ENCODE measurements at places on chromosomes 12 and 14. TPM values are rescaled to one million over a fixed set of nuclear protein-coding genes. Genes with fewer than 3 reads are reported as not detected.

GRCh38 chr12:114817571-114818425 is 133.8 kb upstream of the TBX3 start:
- DNase-seq = no peak

GRCh38 chr12:26750531-26751175 is 82.3 kb downstream of the ITPR2 start:
- DNase-seq = peak; percentile 68

- DNase-seq = no peak
Observed at GRCh38 chr14:68234101-68234905, 414.7 kb downstream of the RAD51B start.

- DNase-seq = no peak
Observed at GRCh38 chr14:49280566-49280965, 305.6 kb downstream of the RPS29 start.

DNA sequence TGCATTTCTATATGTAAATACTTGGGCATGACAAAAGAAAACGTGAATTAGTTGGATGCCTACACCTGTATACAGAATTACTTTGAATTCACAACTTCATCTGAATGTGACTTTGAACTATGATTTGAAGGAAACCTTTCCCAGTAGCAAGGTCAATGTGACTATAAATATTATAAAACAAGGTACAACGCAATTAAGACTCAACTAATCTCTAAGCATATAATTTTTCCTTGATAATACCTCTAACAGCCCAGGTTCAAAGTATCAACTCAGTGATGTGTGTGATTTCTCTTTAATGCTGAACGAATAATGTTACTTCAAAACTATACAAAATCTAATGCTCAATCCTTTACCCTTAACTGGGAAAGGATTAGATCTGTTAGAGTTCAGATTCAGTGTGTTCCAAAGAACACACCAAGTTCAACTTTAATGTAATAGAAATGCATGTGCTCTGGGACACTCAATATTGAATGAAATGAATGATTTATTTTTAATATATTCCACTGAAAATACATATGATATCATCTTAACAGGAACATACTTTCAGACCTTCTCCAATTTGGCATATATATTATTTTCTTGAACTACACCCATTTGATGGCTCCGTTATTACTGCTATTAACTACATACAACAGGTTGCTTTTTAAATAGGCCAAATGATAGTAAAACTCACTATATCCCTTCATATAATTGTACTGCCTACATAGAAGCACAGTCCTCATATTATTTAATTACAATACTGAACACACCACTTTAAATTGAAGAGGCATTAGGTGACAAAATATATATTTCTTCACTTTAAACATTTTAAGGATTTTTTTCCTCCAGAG is 40.1 kb upstream of the MTERF2 start:
- DNase-seq = no peak

GRCh38 chr12:132419631-132420246 is 70.2 kb upstream of the FBRSL1 start:
- DNase-seq = no peak

DNA sequence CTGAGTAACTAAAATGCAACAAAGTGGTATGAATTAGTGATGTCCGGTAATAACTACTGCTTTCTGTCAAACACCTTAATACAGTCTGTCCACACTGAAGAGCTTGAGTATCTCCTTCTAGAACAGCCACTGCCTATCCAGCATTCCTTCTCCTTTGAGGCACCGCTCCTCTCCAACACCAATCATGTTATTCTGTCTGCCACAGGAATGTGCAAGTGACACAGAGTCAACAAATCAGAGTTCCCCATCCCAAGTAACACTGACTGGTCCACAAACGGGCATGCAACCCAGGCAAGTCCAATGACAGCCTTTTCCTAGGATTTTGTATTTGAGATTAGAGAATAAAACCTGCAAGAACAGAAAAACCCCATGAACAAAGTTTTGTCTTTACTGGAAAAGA is 3.8 kb downstream of the GXYLT1 start:
- no peak for DNase-seq

DNA sequence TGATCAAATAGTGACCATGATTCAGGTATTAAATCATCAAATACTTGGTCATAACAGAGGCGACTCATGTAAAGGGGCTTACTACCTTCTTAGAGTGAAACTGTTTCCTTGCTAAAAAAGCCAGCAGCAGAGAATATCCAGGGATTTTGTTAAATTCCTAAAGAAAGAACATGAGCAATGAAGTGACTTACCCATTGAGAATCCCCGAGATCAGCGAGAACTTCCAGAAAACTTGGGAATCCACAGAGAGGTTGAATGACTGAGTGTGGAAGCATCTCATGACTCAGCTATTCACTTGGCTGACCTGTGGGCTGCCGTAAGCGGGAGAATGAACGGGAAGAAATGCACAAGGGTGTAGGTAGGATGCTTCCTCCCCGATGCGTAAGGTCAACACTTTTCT is 85.3 kb upstream of the KCNA1 start:
- no peak for DNase-seq

DNA sequence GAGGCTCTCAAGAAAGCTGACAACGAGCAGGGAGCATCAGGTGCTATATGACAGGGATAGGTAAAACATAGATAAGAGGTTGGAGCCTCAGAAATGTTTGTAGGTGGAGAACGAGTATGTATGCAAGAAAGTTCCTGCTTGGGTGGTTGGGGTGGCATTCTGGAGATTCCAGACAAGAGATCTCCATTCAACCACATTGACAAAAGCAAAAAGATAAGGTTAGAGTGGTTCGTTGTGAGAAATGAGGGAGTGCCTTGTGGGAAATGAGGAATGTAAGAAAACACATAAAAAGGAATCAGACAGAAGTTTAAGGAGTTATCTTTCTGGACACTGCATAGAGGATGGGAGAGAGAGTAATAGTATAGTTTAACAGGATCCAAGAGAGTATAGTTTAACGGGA is 290.3 kb downstream of the DPF3 start:
- DNase-seq = no peak

- no peak for DNase-seq
Observed at GRCh38 chr14:26636561-26636960, 38.7 kb upstream of the NOVA1 start.

DNA sequence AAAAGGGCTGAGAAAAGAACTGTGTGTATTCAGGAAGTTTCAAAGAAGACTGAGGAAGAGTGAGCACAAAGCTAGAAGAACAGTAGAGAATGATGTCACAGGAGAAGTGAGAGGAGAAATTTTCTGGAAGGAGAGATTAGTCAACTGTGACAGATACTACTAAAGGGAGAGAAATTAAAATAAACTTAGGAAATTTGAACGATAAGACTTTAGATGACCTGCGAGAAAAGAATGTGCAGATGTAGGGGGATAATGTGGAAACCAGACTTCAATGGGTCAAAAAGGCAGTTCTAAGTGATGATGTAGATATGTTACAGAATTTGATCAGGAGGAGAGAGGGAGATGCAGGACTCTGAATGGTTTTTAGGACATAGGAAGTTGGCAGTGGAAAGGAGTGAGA is 287.4 kb downstream of the SYT1 start:
- DNase-seq = no peak

DNA sequence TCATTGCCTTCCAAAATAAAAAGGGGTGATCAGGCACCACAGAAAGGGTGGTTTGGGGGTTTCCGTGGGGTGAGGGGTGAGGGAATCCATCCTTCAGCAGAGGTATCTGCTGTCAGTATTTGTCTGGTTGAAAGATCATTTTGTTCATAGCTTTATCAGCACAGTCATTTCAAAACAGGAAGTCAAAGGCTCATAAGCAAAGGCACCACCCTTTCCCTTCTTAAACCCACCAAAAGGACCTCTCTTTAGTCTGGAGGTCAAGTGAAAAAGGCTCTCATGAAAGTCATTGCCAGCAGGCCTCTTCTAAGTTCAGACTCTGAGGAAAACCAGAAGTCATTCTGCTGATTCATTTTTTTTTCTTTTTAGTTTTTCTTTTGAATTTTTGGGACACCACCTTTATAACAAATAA is 6.2 kb downstream of the CHST11 start:
- DNase-seq = no peak

- peak; percentile 65 for DNase-seq
Observed at GRCh38 chr12:41521872-41522379, 333.8 kb downstream of the PDZRN4 start.

DNA sequence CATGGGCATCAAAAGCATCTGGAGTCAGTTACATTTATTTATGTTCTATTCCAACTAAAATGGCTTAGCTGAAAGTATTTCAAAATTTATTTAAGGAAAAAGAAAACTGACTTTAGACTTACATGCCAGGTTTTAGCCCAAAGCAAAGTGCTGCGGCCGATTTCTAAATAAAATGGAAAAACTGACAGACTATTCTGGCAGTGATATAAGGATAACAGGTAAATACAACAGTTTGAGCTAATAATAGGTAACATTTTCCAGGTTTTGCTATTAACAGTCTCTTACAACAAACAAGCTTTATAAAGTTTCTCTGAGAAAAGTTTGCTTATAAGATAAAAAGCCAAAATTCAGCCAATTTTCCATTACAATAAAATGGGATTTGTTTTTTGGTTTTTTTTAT is 937.2 kb upstream of the FLRT2 start:
- DNase-seq = no peak

DNA sequence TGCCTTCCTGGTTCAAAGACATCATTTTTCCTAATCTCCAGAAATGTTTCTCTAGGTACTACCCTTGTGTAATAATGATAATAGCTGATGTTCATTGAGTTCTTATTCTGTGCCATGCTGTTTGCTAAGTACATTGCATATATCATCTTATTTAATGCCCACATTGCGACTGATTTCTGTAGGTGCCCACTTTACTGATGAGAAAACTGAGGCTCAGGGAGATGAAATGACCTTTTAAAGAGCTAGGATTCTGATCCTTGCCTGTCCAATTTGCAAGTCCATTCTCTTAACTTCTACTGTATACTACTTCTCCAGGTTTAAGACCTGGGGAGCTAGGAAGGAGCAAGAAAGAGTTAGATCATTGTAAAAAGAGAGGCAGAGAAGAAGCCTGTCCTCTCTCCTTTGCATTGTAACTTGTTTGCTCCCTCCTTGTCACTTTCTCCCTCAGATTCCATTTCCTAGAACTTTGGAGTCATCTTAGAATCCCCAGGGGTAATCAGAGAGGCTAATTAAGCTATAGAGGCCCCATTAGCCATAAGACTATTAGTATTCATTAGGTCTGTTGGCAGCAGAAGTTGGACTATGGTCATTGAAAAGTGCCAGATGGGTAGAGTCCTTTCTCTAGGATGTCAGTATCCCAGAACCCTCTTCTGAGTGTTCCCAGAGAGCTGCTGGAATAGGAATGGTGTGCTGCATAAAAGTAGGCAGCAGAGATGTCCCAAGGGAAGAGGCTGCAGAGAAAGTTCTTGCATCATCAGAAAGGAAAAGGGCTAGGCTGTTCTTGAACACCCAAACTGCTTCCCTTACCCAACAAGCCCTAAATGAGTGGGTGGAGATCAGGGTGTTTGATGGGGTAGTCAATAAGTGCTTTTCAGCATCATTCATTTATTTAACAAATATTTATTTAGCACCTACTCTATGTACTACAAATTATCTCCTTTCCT is 3.1 kb downstream of the DGKA start:
- DNase-seq = no peak

GRCh38 chr12:81337886-81338285 is 260.0 kb downstream of the ACSS3 start:
- DNase-seq = no peak

DNA sequence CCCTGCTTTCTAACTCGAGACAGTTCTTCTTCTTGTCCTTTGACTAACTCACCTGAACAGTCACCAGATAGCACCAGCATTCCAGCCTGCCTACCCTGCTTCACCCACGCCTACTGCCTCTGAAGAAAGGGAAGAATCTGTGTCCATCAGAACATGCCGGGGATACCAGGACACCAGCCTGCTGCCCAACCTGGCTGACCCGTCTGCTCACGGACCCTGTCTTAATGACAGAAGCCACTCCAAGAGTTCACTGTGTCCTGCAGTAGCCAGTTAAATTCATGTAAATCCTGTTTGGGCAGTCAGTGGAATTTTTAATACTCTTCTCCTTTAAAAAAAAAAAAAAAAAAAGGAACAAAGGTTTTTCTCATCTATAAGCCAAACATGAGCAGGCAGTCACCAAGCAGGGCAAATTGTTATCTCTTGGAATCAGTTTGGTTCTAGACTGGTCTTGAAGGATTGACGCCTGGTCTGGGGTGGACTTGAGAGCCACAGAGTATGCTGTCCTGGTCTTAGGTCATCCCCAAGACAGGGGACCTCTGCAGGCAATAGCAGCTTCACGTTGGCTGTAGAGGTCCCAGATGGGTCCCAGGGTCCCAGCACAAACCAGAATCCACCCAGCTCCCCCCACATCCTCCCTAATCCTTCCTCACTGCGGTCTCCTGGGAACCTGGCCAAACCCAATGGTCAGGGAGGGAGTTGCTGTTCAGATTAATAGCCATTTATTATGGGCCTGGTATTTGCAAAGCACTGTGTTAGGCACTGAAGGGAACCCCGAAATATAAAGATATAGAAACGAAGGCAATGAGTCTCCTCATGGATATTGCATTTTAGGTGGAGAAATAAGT is 181.1 kb upstream of the HIF1A start:
- no peak for DNase-seq

DNA sequence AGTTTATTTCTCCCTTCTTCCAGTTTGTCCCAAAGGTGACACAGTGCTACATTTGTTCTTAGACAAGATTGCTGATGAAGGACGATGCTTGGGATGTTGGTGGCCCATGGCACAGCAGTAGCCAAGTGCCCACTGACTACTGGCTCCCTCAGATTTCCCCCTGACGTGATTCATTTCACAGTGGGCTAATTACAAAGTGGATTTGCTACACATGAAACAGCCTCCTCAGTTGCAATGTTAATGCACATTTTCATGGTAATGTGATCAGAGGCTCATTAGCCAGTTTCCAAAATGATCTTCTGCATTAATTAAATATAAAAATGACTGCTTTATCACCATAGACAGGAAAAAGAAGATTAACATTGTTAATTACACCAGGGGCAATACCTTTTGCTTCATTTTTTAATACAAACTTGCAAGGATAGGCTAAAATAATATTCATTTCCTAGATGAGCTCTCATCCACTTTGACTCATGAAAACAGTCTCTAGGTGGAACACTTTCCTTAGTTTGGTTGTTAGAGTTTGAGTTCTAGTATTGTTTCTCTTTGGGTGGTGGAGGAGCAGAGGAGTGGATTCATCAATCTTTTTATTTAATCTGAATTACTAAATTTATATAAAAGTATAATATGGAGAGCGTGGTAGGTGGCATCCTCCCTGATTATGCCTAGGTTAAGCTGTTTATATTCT is 250.9 kb downstream of the PDZRN4 start:
- peak; percentile 54 for DNase-seq

GRCh38 chr12:47808574-47809365 is 10.9 kb downstream of the HDAC7 start:
- peak; percentile 84 for DNase-seq

The ALDH6A1 gene
- total RNA-seq = 24.2 TPM

The RNASE7 gene
- total RNA-seq = not detected

The GPR137C gene
- total RNA-seq = 0.22 TPM

The TAS2R7 gene
- total RNA-seq = not detected

The P2RX2 gene
- total RNA-seq = not detected

The RILPL1 gene
- not detected for total RNA-seq

The BATF gene
- not detected for total RNA-seq

The MORN3 gene
- total RNA-seq = 1.6 TPM

The RNASE11 gene
- not detected for total RNA-seq

The OVCH1 gene
- total RNA-seq = not detected

The NRXN3 gene
- total RNA-seq = not detected

The FOXN4 gene
- not detected for total RNA-seq

Data from Karpas-422 (cell line).